ENCODE measurements at places on chromosomes 6 and 20. TPM values are rescaled to one million over a fixed set of nuclear protein-coding genes. Genes with fewer than 3 reads are reported as not detected.

DNA sequence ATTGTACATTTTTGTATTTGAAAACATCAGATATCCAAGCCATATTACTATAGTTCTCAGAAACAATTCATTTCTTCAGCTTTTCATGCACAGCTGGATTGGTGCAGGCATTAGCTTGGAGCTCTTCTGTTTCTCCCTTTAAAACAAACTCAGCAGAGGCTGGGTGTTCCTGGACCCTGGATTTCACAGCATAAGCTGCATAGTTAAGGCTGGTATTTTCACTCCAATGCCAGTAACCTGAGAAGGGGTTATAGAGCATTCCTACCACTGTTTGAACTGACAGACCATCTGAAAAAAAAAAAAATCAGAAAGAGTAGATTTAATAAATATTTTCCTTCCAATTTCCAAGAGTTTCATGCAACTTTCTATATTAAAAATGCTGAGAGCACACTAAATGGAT, 20.1 kb upstream of the FAXC start:
- no peak for DNase-seq
- no peak overlapping the region for H3K4me3 ChIP-seq
- no peaks in the 10 kb centered on the region for H3K36me3 ChIP-seq
- no peak overlapping the region for H3K27ac ChIP-seq

GRCh38 chr6:132730560-132730959, 16.7 kb upstream of the VNN1 start:
- H3K4me1 ChIP-seq = no peaks in the 10 kb centered on the region
- H3K27me3 ChIP-seq = no peaks in the 10 kb centered on the region
- no peak overlapping the region for H3K27ac ChIP-seq
- DNase-seq = no peak
- H3K4me3 ChIP-seq = no peak overlapping the region

Gene BPIFB4
- not detected for polyA plus RNA-seq

GRCh38 chr6:38522322-38522721, 117.4 kb downstream of the BTBD9 start:
- no peaks in the 10 kb centered on the region for H3K36me3 ChIP-seq
- no peaks in the 10 kb centered on the region for H3K27me3 ChIP-seq
- H3K4me1 ChIP-seq = peaks cover 14% of the 10 kb centered on the region

GRCh38 chr6:135922746-135923145, 71.2 kb downstream of the PDE7B start:
- H3K4me1 ChIP-seq = peaks cover 19% of the 10 kb centered on the region
- peak overlapping the region; percentile 76 for H3K27ac ChIP-seq
- H3K4me3 ChIP-seq = no peak overlapping the region
- no peaks in the 10 kb centered on the region for H3K36me3 ChIP-seq
- no peak for DNase-seq
- no peaks in the 10 kb centered on the region for H3K27me3 ChIP-seq

Gene FOXC1
- polyA plus RNA-seq = 6.4 TPM

- H3K4me1 ChIP-seq = peaks cover 14% of the 10 kb centered on the region
- DNase-seq = no peak
- H3K27me3 ChIP-seq = no peaks in the 10 kb centered on the region
- H3K27ac ChIP-seq = no peak overlapping the region
- H3K36me3 ChIP-seq = no peaks in the 10 kb centered on the region
Observed at GRCh38 chr20:49043000-49043399, 3.1 kb upstream of the CSE1L start.

DNA sequence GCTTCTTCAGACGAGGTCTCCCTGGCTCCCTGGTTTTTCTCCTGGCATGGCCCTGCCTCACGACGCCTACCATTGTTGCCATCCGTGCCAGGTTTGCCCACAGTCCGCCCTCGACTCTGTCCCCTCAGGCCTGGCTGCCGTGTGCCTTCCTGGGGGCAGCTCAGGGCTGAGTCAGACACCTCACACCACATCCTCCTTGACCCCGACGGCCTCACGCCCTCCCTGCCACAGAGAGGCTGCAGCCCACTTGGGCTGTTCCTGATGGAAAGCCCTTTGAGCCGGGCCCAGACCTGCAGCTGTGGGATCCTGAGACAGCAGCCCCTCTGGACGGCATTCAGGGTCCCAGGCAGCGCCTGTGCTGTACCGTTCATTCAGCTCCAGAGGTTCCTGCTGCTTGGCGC, 108.3 kb downstream of the PSMB1 start:
- H3K27ac ChIP-seq = no peak overlapping the region
- DNase-seq = no peak
- H3K27me3 ChIP-seq = no peaks in the 10 kb centered on the region
- no peaks in the 10 kb centered on the region for H3K36me3 ChIP-seq

DNA sequence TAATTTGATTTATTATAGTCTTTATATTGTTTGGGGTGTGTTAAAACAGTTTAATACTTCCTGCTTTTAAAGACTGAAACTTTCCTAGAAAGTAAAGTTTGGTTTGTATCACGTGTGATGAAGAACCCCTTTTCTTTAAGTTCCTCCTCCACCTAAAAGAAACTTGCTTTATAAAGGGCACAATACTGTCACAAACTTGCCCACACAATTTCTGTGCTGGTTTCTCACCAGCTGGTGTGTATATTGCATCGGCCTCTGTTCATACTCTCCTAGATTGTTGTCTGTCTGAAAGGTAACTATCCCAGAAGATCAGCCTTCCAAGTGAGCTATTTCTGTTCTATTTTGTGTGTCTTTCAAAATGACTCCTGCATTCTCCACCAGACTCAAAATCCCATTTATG, 46.9 kb downstream of the ANKRD6 start:
- DNase-seq = no peak
- no peaks in the 10 kb centered on the region for H3K36me3 ChIP-seq
- no peak overlapping the region for H3K4me3 ChIP-seq
- H3K27me3 ChIP-seq = no peaks in the 10 kb centered on the region
- H3K27ac ChIP-seq = no peak overlapping the region

GRCh38 chr6:37783856-37784584, 35.5 kb upstream of the ZFAND3 start:
- peak overlapping the region; percentile 31 for H3K4me3 ChIP-seq
- DNase-seq = peak; percentile 38
- H3K27ac ChIP-seq = no peak overlapping the region
- peaks cover 10% of the 10 kb centered on the region for H3K4me1 ChIP-seq
- peaks cover 4% of the 10 kb centered on the region for H3K27me3 ChIP-seq

GRCh38 chr20:36236786-36237121, 476 bp downstream of the AAR2 start:
- H3K36me3 ChIP-seq = peaks cover 11% of the 10 kb centered on the region
- H3K4me3 ChIP-seq = peak overlapping the region; percentile 91
- H3K27ac ChIP-seq = peak overlapping the region; percentile 63
- no peaks in the 10 kb centered on the region for H3K27me3 ChIP-seq
- no peak for DNase-seq

Gene HS3ST5
- polyA plus RNA-seq = not detected

GRCh38 chr6:110178626-110179405, 654 bp downstream of the WASF1 start:
- peaks cover 29% of the 10 kb centered on the region for H3K4me1 ChIP-seq
- DNase-seq = peak; percentile 82
- peak overlapping the region; percentile 87 for H3K27ac ChIP-seq
- no peaks in the 10 kb centered on the region for H3K36me3 ChIP-seq
- peak overlapping the region; percentile 27 for H3K4me3 ChIP-seq

DNA sequence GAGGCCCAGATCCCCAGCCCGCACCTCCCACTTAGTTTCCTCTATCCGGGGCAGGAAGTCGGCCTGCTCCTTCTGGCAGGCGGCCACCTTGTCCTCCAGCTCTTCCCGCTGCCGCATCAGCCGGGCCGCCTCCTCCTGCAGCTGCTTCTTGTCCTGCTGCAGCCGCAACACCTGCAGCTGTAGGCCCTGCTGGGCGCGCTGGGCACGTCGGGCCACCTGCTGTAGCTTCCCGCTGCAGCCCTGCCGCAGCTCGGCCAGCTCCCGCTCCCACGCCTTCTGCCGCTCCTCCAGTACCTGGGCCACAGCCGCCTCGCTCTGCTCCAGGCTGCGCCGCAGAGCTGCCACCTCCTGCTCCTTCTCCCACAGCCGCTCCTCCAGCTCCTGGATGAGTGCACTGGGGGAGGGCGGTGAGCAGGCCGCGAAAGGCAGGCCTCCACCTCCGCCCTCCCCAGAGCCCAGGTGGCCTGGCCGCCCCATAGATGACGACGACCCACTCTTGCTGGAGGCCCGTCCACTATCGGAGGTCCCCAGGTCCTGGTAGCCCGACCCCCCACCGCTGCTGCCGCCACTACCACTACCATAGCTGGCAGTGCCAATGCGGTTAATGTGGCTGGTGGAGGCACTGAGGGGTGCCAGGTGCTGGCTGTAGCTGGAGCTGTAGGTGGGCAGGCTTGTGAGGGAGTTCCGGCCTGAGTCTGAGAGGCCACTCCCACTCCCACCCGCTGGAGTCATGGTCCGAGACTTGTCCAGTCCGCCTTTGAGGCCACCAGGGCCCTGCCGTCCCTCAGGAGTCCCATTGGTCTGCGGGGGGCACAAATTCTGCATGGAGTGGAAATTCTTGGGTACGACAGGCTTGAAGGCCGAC, 6.0 kb upstream of the FASTKD5 start:
- H3K4me3 ChIP-seq = no peak overlapping the region
- no peaks in the 10 kb centered on the region for H3K4me1 ChIP-seq
- H3K27me3 ChIP-seq = peaks cover 10% of the 10 kb centered on the region
- peak; percentile 50 for DNase-seq

DNA sequence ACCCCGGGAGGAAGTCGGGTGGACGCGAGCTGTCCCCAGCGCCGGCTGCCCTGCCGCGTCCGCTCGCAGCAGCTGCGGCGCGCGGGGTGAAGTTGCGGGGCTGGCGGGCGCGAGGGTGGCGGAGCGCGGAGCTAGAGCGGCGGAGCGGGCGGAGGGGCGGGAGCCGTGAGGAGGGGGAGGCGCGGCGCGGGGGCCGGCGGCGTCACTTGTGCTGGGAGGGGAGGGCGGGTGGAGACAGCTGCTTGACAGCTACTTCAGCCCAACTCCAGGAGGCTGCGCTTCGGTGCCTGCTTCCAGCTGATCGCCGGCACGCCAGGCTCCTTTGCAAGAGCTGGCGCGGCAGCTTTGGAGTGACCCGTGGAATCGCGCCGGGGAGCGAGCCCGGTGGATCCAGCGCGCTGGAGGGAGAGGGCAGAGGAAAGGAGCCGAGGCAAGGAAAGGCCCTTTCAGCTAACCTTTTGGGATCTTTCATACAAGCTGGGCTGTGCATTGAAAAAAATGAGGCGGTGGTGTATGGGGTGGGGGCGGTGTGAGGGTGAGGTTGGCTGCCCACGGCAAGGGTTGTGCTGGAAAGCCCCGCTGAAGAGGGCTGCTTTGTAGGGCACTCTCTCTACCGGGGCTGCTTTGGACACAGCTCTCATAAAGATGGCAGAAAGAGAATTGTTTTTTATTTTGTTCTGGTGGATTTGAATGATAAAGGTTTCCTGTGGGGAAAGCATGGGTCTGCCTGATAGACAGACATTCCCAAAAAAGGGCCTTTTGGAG, 24.6 kb downstream of the RIPOR2 start:
- H3K36me3 ChIP-seq = no peaks in the 10 kb centered on the region
- H3K27ac ChIP-seq = no peak overlapping the region
- peak; percentile 23 for DNase-seq
